KG1 (cell line): ENCODE measurements at places on chromosomes 12 and 14.
A peak's percentile ranks its signal among the peaks of the same experiment; 100 is the strongest.

DNA sequence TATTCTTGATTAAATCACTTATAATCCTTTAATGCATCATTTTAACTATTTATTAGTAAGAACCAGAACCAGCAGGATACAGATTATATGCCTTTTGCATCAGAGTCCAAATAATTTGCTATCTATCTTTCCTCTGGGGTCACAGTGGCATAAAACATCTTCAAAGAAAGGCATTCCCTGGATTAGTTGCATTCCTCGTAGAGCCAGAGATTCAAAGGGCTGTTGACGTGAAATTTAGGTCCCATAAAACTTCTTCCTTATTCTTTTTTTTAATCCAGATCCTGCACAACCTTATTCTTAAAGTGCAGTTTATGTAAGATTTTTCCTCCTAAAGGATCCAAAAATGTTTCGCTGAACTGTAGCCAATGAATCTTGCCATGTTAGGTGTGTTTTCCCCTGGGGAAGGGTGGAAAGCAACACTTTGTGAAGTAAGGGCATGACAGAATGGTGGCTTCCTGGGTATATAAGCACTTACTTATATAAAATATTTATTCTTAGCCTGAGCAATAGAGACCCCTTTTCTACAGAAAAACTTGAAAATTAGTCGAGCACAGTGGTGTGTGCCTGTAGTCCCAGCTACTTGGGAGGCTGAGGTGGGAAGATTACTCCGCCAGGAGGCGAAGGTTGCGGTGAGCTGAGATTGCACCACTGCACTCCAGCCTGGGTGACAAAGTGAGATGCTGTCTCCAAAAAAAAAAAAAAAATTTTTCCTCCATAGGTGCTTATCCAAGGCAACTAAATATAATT, 208.7 kb downstream of the PCNX1 start:
- no peak for DNase-seq

DNA sequence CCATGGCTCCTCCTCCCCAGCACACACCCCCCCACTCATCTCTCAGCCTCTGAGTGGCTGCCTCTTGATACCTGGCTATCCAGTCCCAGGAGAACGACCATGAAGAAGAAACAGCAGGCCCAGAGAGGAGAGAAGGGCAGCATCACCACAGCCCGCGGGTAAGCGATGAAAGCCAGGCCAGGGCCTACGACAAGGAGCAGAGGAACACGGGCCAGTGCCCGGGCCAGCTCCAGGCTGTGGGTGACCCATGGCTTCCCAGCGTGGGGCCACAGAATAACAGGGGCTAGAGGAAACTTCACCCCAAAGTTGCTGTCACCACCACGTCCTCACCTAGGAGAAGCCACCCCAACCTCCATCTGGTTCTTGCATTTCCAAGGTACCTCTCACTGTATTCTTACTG, 10.4 kb upstream of the SLC6A12 start:
- no peak for DNase-seq

DNA sequence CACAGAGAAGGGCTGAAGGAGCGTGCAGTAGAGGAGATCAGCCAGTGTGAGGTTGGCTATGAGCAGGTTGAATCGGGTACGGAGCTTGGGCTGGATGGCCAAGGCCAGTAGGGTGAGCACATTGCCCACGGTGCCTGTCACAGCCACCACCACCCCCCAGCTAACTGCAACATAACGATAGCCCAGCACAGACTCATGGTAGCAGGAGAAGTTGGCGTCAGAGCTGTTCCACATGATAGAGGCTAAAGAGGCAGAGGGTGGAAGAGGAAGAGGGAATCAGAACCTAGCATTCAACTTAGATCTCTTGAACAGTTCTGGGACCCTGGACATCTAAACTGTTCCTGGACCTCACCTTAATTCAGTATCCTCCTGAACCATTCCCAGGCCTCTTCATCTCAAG, 668 bp downstream of the GPR84 start:
- DNase-seq: no peak

- DNase-seq: no peak
Measured at GRCh38 chr14:23380197-23380914, 3.5 kb downstream of the CMTM5 start.

- no peak for DNase-seq
Measured at GRCh38 chr12:68350753-68351152, 18.6 kb upstream of the MDM1 start.

DNA sequence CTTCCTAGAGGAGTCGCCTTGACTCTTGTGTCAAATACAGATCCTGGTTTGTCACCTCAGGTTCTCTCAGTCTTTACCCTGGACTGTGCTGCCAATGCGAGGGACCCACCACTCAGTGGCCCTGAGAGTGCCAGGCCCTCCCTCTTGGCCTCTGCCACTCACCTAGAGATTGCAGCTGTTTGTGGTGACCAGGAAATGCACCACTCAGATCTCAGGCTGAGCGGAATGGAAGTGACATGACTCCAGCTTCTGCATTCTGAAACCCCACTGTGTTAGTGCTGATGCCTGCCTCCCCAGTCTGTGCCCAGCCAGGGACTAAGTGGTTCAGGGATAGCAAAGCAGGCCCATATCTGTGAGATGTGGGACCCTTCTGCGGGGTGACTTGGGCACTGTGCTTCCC, 27.8 kb upstream of the NEDD1 start:
- DNase-seq: no peak

DNA sequence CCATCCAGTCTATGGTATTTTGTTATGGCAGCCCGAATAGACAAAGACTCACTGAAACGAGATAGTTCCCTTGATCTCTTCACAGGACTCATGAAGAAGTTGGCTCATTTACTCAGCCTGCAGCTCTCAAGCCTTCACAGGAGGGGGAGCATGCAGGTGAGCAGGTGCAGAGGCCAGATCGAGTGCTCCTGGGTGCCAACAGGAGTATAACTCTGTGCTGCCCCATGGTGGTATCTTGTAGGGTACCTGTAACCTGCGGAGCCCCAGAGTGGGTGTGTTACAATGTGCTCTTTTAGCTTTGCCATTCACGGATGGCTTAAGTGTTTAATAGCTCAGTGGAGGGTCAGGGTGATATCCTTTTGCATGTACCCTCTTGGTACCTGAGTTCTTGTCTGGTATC, 159.5 kb downstream of the METTL25 start:
- no peak for DNase-seq

DNA sequence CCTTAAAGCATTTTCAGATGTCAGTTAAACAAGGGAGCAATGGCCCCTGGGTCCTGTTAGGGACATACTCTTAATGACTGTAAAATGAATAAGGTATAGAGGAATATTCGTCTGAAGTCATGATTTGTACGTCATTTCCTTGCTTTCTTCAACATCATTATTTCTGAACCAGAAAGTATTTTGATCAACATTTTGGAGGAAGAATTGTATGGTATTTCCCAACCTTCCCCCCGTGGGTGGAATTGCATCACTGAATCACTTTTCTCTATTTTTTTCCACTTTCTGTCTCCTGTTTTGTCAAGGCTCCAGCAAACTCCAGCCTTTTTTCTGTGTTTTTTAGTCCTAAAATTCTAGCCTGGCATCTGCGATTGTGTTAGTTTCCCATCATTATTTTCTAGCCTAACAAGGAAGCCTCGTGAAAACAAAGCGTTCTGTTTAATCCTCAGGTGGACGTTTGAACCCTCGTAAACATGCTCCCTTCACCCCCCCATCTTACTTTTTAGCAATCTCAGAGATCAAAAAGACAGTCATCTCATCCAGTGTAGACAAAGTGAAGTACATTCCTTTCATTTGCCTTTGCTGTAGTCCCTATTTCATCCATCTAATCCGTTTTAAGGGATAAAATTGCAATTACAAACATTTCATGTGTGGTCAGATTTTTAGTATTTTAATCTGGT, 62.3 kb downstream of the ETV6 start:
- no peak for DNase-seq

DNA sequence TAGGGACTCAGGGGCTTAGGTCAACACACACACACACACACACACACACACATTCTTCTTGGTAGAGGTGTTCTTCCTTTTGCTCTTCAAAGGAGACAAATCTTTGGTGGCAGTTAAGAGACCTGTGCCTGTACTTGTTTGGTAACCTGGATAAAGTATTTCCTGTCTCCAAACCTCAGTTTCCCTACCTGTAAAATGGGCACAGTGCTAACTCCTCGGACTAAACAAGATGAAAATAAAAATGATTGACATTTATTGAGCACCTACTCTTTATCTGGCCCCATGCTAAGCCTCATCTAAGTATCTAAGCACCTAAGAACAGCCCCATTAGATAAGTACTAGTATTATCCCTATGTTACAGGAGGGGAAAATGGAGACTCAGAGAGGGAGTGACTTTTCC, 220.8 kb upstream of the MYL2 start:
- DNase-seq: no peak

- DNase-seq: no peak
Measured at GRCh38 chr14:65549429-65549828, 136.9 kb downstream of the FUT8 start.

DNA sequence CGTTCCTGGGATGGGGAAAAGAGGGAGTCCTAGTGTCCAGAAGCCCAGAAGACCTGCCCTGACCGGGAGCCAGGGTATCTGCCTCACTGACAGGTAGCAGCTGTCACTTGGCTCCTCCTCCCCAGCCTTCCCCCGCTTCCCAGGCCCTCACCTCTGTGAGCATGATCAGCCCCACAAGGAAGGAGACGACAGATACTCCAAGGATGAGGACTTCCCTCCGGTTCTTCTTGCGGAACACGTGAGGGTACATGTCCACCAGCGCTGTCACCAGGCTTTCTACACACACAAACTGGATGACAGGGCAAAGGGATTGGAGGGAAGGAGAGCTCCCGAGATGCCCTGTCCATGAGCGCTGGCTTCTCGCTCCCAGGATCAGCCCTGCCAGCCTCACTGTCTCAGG, 9.9 kb upstream of the SLC6A12 start:
- DNase-seq: no peak

GRCh38 chr12:768434-768833, 16.1 kb downstream of the WNK1 start:
- no peak for DNase-seq

GRCh38 chr12:2794191-2794735, 507 bp upstream of the FKBP4 start:
- no peak for DNase-seq

DNA sequence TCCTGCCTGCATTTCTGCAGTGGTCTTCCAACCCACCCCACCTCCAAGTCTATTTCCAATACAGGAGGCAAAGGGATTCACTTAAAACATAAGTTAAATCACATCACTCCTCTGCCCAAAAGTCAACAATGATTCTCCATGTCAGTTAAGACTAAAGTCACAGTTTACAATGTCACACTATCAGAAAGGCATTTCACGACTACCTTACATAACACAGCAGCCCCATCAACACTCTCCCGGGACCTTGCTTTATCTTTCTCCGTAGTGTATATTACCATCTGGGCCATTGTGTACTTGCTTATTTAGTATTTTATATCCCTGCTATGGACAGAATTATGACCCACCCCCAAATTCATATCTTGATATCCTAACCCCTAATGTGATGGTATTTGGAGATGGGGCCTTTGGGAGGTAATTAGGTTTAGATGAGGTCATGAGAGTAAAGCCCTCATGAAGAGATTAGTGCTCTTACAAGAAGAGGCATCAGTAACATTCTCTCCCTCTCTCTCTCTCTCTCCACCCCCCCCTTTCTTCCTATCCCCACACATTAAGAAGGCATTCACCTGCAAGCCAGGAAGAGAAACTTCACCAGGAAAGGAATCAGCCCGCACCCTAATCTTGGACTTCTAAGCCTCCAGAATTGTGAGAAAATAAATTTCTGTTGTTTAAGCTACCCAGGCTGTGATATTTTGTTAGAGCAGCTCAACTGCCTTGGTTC, 112.7 kb downstream of the GXYLT1 start:
- no peak for DNase-seq

DNA sequence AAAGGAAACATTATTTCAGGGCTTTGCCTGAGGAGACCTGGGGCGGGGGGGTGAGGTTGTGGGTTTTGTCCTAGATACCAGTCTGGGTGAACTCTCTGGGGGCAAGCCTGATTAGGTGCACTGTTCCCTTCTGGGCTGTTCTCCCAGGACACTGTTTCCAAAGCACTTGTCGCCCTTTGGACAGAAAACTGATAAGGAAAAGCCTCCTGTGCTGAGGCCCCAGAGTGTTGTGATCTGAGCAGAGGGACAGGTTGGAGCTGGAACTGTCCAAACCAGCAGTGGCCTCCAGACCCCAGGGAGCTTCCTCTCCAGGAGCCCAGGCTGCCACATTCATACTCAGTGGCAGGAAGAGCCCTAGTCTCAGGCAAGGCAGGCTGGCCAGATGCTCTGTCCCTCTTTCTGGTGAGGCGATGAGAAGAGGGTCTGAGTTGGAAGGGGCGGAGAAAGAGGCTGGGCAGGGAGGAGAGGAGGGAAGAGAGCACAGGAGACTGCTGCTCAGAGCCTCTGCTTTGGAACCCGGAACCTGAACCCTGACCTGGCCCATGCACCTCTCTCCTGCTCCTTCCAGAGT, 1.9 kb downstream of the GALNT16 start:
- DNase-seq: no peak

DNA sequence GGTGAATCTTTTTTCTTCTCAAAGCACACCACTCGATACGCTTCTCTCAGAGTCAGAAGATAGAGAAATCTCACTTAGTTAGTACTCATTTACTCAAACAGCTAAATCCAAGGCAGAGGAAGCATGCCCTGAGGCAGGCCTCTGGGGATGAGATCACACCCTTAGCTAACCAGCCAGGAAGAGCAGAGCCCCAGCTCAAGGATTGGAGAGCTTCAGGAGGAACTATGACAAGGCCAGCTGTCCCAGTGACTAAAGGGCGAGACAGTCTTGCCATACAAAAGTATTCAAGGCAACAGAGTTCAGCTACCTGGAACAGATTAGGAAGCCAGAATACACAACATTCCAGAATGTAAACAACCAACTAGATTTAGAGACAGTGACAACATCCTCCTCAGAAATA, 197.7 kb upstream of the CCDC196 start:
- DNase-seq: no peak

DNA sequence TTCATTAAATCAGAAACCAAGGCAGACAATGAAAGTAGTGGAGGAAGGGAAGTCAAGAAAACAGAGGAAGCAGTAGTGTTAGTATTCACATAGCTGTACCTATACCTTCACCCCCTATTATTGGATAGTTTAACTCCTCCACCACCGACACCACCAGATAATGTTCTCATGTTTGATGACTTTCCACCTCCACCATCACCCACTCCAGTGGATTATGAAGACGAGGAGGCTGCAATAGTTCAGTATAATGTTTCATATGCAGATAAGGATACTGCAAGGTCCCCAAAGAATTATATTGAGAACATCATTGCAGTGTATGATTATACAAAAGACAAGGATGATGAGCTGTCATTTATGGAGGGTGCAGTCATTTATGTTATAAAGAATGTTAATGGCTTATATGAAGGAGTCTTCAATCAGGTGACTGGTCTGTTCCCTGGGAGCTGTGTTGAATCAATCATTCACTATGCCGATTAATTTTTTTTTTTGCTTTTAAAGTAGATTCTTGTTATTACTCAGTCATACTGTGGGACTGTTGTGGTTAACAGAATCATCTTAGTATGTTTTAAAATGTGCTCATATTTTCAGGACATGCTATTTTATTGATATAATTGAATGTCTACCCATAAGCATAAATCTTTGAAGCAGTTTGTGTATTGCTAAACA, 32.2 kb upstream of the KTN1 start:
- no peak for DNase-seq

GRCh38 chr14:95137804-95138167, 19.5 kb downstream of the DICER1 start:
- no peak for DNase-seq

GRCh38 chr12:48197549-48197970, 5.5 kb downstream of the OR10AD1 start:
- DNase-seq: no peak

GRCh38 chr12:51000245-51000644, 25.9 kb downstream of the SLC11A2 start:
- DNase-seq: no peak

GRCh38 chr14:72443991-72444441, 449.9 kb downstream of the DPF3 start:
- peak; percentile 19 for DNase-seq

- DNase-seq: no peak
Measured at GRCh38 chr12:88952562-88952942, 372.3 kb upstream of the KITLG start.
